Esophagus squamous epithelium (tissue), 5 donors: ENCODE measurements at places on chromosomes 4 and X.

DNA sequence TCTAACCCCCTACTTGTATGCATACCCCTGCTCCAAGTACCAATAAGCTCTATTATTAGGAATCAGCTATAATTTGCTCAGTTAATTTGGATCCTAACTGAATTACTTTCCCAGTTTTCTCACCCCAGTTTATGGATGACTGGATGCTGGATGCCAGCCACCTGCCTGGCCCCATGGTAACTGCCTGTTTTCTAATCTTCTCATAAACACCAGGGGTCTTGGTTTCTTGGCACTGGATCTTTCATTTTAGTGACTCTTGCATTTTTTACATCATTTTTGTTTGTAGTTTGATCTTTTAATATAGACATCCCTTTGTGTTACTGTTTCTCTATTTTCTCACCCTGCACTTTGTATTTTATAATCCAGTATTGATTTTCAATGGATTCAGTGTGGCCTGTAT is 246.8 kb downstream of the ADGRL3 start:
- DNase-seq = no peak

- no peak for DNase-seq
These were observed 515.7 kb downstream of the SMARCA1 start for GRCh38 chrX:129007631-129008030.

- no peak for DNase-seq
These were observed 25.5 kb downstream of the MOB1B start for GRCh38 chr4:70927502-70928137.

DNA sequence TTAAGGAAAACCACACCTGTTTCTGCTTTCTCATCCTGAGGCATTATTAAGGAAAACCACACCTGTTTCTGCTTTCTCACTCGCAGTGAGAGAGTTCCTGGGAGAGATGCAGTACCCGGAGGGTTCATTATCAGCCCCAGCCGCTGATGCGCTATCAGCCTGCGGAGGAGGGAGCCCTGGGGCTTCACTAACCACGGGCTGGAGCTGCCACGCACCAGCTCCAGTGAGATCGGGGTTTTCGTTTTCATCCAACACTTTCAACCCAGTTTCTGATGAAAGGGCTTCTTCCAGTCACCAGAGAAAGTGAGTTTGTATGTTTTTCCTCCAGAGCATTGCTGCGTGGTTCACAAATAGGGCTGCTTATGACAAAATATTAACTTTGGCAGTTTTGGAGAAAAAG is 93.2 kb upstream of the PRKX start:
- no peak for DNase-seq

DNA sequence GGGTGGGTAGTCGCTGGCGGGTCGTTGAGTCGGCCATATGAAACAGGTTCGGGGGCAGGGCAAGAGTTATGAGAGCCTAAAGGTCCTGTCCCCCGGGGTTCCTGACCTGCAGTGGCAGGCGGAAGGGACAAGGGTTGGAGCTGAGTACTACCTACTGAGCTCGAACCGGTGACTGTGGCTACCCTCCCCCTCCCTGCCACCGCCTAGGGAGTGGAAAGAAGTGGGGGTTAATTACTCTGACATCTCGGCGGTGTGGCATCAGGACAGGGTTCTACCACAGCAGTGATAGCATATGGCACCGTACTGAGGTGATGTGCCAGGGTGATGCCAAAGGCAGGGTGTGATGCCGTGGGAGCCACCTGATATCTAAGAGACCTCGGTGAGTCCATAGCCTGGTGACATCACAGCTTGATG is 307 bp downstream of the ATG4A start:
- no peak for DNase-seq

DNA sequence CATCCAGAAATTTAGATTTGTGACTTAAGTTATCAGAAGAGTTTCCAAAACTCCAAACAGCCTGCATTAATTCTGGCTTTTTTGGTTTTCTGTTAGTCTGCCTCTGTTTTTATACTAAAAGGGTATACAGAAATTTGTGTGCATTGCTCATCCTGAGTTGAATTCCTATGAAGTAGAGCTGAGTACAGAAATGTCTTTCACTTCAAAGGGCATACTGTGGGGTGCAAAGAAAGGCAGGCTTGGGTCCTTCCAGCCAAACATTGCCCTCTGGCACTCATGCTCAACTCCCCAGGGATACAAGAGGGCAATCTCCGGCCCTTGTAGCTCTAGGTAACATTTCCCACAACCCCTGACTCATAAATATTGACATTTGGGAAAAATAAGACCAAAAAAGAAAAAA is 27.6 kb upstream of the TMEM184C start:
- DNase-seq = no peak

DNA sequence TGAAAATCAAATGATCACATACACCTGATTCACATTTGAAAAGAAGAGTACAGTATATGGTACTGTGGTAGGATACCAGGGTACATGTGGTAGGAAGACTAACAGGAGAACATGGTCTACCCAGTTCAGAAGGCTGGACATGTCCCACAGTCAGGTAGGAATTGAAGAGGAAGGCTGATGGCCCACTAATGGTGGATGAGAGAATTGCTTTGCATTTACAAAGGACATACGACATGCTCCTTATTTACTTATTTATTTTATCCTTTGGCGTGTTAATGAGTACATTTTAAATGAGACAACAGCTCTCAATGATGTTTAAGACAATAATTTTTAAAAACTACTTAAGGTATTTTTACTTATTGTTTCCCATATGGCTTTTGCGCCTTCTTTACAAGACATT is 106.7 kb upstream of the BMP2K start:
- DNase-seq = no peak

DNA sequence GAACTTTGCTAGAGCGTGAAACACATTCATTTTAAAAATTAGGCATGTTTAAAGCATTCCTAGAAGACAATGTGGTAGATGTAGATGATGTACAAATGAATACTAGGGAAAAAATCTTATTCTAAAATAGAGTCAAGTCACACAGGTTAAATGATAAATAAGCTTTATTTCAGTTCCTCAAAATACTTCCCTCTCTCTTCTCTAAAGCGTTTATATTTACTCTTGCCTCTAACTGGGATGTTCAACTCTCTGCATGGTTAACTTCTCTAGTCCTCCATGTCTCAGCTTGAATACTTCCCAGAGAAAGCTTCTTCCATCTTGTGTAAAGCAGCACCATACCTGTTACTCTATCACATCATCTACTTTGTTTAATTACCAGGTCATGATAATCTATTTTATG is 30.9 kb upstream of the GLRA3 start:
- no peak for DNase-seq

DNA sequence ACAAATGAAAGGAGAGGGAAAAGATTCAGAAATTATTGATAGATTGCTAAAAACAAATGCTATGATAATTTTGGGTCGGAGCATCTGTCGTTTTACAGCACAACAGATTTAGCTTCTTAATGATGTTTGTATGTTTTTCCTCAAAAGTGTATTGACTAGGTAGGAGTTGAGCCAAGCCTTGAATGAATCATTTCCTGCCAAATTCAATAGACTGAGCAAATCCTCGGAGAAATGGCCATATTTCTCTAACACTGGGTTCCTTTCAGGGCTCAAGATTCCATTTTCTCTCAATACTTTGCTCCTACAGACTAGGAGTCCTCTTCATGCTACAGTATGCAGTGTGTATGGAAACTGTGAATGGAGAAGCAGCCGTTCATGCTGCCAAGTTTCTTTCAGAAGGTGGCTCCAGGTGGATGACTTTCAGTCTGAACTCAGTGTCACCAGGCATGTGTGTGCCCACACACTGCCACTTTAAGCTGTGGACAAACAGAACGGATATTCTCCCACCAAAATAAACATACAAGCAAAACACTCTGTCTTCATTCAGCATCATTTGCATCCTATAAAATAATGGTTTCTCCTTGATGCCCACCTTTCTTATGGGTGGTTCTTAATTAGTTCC is 146.0 kb downstream of the TBL1X start:
- DNase-seq = no peak

DNA sequence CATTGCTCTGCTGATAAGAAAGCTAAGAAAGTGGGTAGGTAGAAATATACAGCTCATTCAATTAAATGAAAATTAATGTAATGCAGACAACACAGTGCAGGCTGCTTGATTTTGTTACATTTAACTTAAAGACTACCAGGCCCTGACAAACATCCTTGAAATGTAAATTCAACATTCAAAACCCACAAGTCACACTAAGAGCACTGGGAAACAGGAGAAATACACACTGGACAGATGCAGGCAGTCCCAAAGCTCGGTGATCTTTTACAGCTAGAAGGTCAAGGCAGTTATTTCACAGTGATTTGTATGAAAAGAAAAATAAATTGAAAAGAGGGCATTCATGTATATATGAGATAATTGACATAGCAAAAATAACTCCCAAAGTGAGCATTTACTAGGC is 94.3 kb upstream of the PLAC1 start:
- DNase-seq = no peak

- no peak for DNase-seq
These were observed 587.9 kb downstream of the TLL1 start for GRCh38 chr4:166460769-166461550.

GRCh38 chr4:174578366-174578765 is 56.1 kb upstream of the HPGD start:
- no peak for DNase-seq

- DNase-seq = no peak
These were observed 81.7 kb downstream of the RELL1 start for GRCh38 chr4:37604461-37604860.

DNA sequence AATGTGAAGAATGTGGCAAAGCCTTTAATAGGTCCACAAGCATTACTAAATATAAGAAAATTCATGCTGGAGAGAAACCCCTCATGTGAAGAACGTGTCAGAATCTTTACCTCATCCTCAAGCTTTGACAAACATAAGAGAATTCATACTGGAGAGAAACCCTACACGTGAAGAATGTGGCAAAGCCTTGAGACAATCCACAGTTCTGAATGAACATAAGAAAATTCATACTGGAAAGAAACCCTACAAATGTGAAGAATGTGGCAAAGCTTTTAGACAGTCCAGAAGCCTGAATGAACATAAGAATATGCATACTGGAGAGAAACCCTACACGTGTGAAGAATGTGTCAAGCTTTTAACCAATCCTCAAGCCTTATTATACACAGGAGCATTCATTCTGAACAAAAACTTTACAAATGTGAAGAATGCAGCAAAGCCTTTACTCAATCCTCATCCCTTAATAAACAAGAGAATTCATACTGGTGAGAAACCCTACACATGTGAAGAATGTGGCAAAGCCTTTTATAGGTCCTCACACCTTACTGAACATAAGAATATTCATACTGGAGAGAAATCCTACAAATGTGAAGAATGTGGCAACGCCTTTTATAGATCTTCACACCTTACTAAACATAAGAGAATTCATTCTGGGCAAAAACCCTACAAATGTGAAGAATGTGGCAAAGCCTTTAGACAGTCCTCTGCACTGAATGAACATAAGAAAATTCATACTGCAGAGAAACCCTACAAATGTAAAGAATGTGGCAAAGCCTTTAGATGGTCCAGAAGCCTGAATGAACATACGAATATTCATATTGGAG is 51.1 kb downstream of the ZNF732 start:
- DNase-seq = no peak

DNA sequence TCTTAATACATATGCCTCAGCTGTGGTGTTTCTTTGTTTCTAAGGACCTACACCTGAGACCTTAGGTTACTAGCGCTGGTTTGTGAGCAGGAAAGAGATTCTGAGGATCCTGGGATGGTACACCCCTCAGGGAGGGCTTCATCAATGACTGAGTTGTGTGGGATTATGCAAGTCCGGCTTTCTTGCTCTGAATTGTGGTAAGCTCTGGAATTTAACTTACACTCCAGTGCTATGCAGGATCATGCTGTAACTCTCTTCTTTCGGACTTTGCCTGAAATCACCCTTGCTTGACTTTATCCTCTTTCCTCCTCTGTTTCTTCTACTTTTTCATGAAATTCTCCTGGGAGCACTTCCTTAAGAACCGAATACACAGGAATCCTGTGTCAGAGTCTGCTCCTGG is 431.5 kb upstream of the BOD1L1 start:
- DNase-seq = no peak

GRCh38 chr4:89365776-89366175 is 58.2 kb upstream of the GPRIN3 start:
- DNase-seq = no peak

- DNase-seq = no peak
These were observed 312.5 kb upstream of the HS3ST1 start for GRCh38 chr4:11741190-11741652.

- no peak for DNase-seq
These were observed 230.2 kb upstream of the JADE1 start for GRCh38 chr4:128579154-128579853.

DNA sequence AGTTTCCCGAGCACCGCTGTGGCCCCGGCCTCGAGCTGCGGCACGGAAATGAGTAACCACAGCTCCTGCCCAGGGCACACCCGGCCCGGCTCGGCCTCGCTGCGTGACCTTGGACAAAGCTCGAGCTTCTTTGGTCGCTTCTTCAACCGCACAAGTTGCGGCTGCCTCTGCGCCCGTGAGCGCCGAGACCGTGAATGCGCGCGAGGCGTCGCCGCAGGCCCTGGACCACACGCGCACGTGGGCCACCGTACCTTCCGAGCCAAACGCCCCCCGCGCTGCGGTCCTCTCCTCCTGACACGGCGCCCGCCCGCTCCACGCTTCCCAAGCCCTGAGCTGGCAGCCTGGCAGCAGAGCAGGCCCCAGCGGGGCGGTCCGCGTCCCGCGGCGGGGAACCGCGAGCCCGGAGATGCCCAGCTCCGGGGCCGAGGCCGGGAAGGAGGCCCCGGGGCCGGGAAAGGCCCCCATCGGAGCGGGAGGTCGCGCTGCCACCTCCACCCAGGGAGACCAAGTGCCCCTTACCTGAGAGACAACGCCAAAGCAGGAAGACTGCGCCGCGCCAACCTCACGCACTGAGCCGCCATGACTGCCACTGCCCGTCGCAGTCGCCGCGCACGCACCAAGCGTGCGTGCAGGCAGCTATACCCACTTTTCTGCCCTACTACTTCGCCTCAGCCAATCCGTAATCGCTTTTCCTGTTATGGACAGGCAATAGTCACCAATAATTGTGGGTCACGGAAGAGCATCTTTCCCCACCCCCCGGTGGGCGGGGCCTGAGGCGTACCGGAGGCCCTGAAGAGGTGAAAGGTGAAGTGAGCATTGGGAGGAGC is at the start of gene GRPEL1:
Gene GRPEL1 (minus strand): TSS at position 613 of the 827 bp plus-strand sequence. CDS start 32 bp downstream, at position 581.
- DNase-seq = peak; percentile 96

- no peak for DNase-seq
These were observed 33.0 kb downstream of the TFDP3 start for GRCh38 chrX:133185119-133185518.

GRCh38 chr4:30717208-30718020 is 2.8 kb upstream of the PCDH7 start:
- DNase-seq = no peak

GRCh38 chr4:504076-504475 is 5.1 kb downstream of the PIGG start:
- DNase-seq = no peak

DNA sequence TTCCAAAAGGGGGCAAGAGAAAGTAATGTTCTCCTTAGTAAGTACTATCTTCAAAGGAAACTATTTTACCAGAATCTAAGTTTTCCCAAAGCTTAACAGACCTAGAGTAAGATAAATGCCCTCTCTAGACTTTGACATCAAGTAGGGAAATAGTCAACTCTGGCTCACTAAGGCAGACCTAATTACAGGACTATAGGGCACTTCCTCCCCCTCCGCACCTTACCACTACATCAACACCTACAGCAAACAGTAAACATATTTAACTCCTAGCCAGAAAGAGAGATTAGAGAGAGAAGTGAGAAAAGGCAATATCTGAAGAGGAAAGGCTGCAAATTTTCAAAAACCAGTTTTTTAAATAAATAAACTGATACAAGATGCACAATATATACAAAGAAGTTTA is 60.4 kb downstream of the CNOT6L start:
- no peak for DNase-seq
